CD4-positive, alpha-beta T cell (primary cell): ENCODE measurements at places on chromosomes 6 and 20. TPM values are rescaled to one million over a fixed set of nuclear protein-coding genes. Genes with fewer than 3 reads are reported as not detected.

DNA sequence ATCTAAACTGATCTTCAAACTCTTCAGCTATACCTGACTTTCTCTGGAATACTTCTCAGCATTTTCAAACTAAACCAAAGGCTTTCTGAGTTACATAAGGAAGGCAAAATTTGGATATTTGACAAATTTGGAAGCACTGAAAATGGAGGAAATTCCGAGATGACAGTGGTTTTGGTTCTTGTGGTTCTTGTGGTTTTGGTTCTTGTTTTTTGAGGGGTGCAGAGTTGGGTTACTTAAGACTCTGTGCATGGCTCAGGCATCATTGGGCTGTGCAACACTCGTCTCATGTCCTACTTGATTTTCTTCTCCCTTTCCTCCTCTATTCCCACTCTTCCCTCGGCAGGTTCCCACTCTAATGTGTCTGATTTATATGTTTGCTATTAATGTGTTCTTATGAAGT, 78.0 kb downstream of the SLC22A3 start:
- DNase-seq = no peak

DNA sequence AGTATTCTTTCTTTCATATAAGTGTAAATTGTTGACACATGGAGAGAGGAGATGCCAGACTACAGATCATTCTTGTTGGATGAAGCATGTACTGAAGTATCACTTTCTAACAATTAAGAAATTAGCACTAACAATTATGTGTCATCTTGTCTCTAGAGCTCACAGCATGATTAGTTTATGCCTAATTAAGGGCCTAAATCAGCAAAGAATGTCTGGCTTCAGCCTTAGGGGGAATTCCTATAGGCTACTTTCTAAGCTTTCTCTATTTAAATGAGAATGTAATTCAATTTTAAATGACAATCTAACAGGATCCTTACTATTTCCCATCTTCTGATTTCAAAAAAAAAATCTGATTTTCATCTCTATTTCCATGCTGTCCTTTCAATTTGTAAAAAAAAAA, 371.0 kb downstream of the EPHA7 start:
- no peak for DNase-seq

DNA sequence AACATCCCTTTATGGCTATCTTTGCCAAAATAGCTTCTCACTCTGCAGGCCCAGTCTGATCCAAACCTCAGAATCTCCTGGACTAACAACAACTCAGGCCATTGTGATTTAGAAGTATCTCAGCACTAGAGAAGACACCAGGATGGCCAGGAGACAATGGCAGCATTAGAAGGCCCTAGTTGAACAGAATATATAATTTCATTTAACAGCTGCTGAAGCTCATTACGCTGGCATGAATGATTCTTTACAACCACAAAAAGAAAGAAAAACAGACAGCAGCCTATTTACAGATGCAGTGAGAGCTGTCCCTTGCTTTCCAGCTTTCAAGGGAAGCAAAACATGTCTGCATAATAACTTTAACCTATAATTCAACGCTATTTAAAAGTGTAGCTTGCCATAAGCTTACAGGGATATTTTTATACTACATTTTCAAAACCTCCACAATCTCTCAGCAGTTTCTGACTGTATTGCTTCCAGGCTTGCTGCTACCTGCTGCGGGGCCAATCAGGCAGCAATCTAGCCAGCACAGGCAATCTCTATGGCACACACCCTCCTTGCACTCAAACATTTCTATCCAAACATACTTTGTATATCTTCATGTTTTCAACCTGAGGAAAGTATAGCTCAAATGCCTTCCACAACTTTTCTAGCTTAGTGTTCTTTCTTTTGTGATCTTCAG, 107.3 kb downstream of the OGFRL1 start:
- DNase-seq = no peak

GRCh38 chr6:94278146-94278545, 858.8 kb upstream of the EPHA7 start:
- DNase-seq = no peak

GRCh38 chr6:113763876-113764275, 93.3 kb upstream of the MARCKS start:
- DNase-seq = peak; percentile 51

- no peak for DNase-seq
These were observed 496 bp upstream of the BEND3 start for GRCh38 chr6:107115695-107116327.

DNA sequence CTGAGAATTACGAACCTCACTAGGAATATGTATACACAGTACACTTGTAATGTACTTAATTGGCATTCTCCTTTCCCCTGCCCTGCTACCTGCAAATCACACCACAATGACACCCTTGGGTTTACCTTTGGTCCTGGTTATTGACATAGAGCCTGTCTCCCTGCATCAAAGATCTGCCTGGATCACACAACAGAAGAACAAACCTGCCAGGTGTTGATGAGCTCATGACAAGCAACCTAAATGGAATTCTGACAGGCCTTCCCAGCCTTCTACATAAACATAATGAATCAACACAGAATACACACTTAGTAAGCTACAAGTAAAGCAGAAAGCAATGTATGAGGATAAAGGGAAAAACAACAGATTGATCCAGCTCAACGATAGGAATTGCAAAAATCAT, 95.6 kb downstream of the HDGFL1 start:
- no peak for DNase-seq

GRCh38 chr6:87945966-87946365, 101.7 kb upstream of the SPACA1 start:
- no peak for DNase-seq

GRCh38 chr6:170050591-170051041, 240.3 kb downstream of the DLL1 start:
- DNase-seq = no peak

- DNase-seq = no peak
These were observed 51.3 kb upstream of the EIF2S2 start for GRCh38 chr20:34163307-34163706.

GRCh38 chr6:14758421-14759081, 487.3 kb upstream of the JARID2 start:
- DNase-seq = no peak

DNA sequence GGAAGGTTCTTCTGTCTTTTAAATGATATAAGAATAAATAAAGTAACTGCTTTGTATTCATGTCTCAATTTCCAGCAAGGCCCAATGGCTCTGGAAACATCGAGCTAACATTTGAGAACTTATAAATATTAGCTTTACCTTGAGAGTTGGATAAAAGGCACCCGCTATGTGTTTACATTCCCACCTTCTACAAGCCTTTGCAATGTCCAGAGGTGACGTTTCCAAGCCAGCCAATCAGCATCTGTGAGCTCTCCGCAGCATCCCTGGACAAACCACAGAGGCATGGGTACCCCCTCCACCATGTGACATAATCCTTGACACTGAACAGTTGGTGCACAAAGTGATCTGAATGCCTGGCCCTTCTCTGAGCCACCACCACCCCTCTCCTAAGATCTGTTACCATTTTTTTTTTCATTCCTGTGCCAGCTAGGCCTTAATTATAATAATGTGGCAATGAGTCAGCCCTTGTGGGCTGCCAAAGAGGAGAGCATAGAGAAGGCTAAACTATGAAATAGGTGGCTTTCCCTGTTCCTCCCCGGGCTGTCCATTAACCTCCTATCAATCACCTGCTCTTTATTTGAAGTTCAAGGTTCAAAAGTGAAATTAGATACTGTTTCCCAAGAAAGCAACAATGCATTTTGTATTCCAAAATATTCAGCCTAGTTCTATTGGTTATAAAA, 4.1 kb downstream of the CBLN4 start:
- DNase-seq = no peak

- DNase-seq = peak; percentile 33
These were observed 26.0 kb downstream of the GPX6 start for GRCh38 chr6:28489366-28490204.

DNA sequence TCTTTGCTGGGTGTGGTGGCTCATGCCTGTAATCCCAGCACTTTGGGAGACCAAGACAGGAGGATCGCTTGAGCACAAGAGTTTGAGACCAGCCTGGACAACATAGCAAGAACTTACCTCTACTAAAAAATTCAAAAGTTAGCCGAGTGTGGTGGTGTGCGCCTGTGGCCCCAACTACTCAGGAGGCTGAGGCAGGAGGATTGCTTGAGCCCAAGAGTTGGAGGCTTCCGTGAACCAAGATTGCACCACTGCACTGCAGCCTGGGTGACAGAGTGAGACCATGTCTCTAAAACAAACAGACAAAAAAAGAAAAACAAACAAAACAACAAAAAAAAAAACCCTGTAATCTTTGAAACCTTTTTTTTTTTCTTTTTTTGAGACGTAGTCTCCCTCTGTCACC, 67.5 kb downstream of the CAP2 start:
- no peak for DNase-seq

GRCh38 chr6:43396408-43397149, 27.1 kb upstream of the ZNF318 start:
- DNase-seq = no peak

DNA sequence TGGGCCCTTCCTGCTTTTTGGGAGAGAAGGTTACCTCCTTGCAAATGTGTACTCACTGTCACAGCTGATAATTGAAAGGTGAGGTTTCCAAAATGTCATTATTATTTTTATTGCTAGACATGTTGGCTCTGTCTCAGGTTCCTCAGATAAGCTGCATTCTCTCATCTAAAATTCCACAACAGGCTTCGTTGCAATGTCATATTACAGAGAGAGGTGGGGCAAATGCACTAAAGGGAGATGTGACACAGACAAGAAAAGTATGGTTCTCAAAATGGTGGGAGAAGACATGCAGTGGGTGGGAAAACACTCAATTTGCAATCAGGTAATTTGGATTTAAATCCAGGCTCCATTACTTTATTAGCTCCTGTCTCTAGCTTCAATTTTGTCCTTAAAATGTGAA, 256.4 kb upstream of the POU3F2 start:
- no peak for DNase-seq

PBOV1 gene
- total RNA-seq = not detected

ERVFRD-1 gene
- not detected for total RNA-seq

FABP7 gene
- total RNA-seq = not detected

EPB41L1 gene
- total RNA-seq = 0.19 TPM

EDN1 gene
- 0.80 TPM for total RNA-seq

ENPP3 gene
- 0.22 TPM for total RNA-seq

XPO5 gene
- 26.8 TPM for total RNA-seq

RMND1 gene
- 7.5 TPM for total RNA-seq

PGM3 gene
- 25.3 TPM for total RNA-seq

RAB23 gene
- total RNA-seq = 0.49 TPM

FRS3 gene
- 4.6 TPM for total RNA-seq

SIGLEC1 gene
- 0.08 TPM for total RNA-seq

ULBP3 gene
- total RNA-seq = 0.44 TPM
